ENCODE measurements at places on chromosomes 1 and 21.
A peak's percentile ranks its signal among the peaks of the same experiment; 100 is the strongest.

DNA sequence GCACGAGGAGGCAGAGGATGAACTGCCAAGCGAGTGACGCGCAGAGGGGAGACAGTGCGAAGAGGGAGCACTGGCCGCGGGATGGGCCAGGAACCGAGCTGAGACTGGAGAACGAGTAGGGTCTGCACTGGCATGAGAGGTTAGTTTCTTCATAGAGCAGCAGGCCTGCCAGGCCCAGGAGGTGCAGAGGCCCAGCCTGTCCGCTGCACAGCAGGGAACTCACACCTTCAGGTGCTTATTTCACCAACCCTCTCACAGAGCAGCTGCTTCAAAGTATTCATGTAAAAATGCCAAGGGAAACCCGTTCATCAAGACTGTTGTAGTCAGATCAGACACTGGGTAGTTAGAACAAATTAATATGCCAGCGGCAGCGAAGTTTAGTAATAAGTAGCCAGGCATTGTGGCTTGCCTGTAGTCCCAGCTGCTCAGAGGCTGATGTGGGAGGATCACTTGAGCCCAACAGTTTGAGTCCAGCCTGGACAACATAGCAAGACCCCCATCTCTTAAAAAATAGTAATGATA lies 144.5 kb downstream of the SLC45A1 start:
- DNase-seq = no peak

GRCh38 chr1:154730986-154731489 lies 123.1 kb upstream of the ADAR start:
- DNase-seq = no peak

- DNase-seq = no peak
Observed at GRCh38 chr21:32140604-32141317, 138.1 kb downstream of the MIS18A start.

GRCh38 chr1:240294566-240294965 lies 202.9 kb downstream of the FMN2 start:
- no peak for DNase-seq

- DNase-seq = no peak
Observed at GRCh38 chr1:115401676-115402075, 63.6 kb upstream of the NGF start.

DNA sequence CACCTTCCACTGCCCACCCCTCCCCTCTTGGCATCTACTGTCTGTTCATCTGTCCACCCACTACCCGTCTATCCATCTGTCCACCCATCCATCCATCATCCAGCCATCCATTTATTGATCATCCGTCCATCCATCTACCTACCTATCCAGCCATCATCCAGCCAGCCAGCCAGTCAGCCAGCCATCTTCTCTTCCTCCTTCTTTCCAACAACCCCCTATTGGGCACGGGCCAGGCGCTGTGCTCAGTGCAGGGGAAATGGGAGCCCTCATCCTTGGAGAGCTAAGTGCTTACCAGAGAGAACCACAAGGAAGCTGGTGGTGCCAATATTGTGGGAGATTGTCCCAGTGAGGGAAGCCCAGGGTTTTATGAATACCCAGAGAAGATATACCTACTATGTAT lies 51.7 kb upstream of the TMEM51 start:
- no peak for DNase-seq

DNA sequence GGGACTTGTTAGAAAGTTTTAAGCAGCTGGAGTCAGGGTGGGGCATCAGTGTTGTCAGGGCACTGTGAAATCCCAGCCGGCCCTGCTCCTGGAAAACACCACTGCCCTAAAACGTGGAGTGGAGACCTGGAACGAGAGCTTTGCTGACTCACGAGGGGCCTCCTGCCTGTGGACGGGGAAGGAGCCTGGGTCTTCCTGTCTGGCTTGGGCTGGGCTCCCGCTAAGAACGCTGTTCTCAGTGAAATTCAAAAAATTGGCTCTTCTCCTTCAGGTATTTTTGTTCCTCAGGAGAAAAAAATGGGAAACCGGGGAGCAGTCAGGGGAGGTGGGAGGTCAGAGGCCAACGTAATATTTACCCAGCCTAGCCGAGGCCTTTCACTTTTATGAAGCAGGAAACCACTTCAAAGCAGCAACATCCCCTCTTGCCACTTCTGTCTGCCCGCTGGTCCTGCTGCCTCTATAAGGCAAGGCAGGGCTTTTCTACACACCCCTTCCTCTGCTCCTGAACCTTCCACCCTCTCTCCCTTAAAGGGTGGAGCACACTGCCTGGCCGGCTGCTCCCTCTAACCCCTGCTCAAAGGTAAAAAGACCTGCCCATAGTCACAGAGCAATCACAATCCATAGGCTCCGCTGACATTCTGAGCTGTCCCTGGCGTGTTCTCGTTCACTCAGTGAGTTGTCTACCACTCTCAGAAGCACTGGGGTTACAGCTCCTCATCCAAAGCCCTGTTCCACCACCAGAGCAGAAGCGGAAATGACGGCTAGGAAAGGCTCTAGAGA lies 8.0 kb downstream of the PLXNA2 start:
- peak; percentile 35 for DNase-seq

DNA sequence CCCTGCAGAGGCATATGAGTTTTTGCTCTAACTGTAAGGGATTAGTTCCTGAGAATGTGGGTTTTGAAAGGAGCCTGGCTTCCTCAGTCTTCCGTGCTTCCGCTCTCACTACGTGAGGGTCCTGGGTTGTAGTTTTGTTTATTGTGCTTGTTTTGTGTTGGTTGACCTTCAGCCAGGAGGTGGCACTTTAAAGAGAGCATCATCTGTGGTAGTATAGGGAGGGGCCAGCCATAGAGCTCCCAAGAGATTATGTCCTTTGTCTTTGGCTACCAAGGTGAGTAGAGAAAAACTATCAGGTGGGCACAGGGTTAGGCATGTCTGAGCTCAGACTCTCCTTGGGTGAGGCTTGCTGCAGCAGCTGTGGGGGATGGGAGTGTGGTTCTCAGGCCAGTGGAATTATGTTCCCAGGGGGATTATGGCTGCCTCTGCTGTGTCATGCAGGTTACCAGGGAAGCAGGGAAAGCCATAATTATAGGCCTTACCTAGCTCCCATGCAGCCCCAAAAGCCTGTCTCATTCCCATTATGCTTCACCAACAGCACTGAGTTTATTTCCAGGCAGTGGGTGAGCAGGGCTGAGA lies 23.5 kb downstream of the CYP4B1 start:
- no peak for DNase-seq

GRCh38 chr1:29179641-29180184 lies 2.0 kb downstream of the SRSF4 start:
- no peak for DNase-seq

DNA sequence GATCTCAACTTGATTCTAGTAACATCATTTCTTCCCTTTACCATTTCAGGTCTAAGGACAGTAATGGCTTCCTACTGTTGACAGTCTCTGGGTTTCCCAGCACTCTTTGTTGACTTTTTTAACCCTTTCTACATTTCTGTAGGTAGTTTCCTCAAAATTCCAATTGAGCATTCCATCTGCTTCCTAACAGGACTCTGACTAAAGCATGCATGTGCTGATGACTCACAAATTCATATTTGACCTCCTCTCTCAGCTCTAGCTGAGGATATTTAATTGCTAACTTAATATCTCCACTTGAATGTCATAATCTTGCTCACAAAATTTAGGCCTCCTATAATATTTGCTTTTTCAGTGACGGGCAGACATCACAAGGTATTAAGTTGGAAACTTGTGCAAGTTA lies 93.3 kb upstream of the ZNHIT6 start:
- no peak for DNase-seq

GRCh38 chr21:38729291-38729690 lies 76.4 kb upstream of the ETS2 start:
- no peak for DNase-seq

- DNase-seq = no peak
Observed at GRCh38 chr1:20837554-20838192, 50.6 kb upstream of the HP1BP3 start.

GRCh38 chr1:93678946-93679480 lies 2.6 kb downstream of the BCAR3 start:
- DNase-seq = no peak

- DNase-seq = no peak
Observed at GRCh38 chr1:229594227-229595008, 31.5 kb downstream of the TAF5L start.

DNA sequence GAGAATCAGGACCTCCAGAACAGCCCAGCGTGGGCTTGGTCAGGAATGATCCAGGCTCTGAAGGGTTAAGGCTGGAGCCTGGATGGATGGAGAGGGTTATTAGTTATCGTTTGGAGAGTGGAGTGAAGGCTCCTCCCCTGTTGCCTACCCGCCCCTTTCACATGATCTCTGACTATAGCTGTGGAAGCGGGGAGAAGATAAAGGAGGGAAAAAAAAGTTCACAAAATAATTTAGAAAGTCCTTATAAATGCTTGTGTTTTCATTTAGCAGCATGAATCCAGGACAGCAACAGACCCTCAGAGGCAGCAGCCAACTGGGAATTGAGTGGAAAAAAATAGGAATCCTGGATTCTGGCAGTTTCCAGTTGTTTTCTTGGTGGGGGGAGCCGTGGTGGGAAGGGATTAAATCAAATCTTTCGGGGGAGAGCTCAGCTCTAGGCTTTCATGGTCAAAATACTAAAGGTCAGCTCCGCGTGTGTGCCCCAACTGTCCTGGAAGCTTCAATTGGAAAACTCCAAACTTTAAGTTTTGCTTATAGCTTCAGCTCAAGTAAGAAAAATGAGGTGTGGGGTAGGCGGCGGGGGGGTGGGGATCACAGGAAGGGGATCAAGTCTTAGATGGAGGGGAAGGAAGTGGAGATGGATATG lies 595 bp upstream of the DDR2 start:
- DNase-seq = no peak

GRCh38 chr1:87872692-87873091 lies 544.0 kb downstream of the LMO4 start:
- no peak for DNase-seq

DNA sequence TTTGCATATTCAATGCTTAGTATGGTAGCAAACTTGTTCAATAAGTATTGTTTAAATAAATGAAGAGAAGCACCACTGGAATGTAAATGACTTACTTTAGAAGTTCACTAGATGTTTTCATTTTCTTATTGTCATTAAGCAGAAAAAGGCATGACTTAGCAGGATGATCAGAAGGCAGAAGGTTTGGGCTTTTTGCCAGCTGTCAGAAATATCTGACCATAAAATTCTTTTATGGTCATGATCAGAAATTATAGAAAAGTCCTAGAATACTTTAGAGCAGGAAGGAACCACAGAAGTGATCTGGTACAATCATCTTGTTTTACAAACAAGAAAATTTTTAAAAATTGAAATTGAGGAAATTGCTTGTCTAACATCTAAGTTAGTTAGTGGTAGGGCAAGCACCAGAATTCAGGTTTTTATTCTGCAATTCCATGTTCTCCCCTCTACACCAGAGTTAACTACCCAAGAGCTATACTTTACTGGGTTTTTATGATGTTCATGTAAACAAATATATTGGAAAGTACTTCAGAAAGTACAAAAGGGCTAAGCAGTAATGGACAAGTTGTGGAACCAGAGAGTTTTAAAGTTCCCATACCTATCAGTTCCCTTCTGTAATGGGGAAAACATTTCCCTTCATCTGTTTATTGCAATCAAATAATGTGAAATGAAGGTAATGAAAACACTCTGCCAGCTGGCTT lies 10.1 kb downstream of the FMO5 start:
- DNase-seq = no peak

GRCh38 chr1:201728731-201729130 lies 100.2 kb upstream of the IPO9 start:
- DNase-seq = no peak

- DNase-seq = no peak
Observed at GRCh38 chr1:98104289-98104688, 183.5 kb upstream of the DPYD start.

DNA sequence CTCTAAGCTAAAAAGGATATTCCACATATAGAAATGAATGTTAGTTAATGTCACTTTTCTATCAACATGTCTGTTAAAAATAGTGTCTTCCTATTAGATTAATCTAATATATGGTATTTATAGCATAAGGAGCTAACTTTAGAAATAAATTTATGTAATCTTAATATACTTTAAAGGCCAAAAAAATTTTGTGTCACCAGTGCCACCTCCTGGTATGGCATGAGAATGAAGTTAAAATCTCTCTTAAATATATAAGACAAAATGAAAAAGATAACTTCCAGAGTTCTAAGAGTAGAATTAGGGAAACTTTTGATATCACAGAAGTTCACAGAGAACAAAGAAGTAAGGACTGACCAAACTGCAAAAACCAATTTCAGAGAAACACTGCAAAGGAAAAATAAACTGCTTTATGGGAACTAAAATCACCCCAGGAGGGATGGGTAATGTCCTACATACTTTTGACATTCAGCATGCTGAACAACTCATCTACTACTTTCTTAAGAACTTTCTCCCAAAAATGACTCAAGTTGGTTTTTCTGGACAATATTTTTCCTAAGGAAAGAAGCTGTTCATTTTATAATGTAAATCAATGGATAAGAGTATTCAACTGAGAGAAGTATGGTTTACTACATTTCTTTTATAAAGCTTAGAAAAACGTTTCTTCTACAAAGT lies 82.8 kb downstream of the TRIM33 start:
- DNase-seq = peak; percentile 19

DNA sequence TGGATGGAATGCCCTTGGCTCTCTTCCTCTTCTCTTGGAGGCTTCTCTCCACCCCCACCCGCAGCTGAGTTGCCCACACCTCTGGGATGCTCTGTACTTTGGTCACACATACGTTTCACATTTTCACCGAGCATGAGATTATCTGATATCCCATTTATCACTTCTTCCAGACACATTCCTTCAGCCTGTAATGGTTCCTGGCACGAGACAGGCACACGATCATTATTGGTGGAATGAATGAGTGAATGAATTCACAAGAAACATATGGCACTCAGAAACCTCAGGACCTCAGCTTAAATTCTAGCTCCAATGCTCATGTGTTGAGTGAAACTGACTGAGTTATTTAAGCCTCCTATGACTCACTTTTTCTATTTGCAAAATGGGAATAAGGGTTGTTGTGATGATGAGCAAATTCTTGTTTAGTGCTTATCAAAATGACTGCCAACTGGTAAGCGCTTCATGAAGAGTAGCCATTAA lies 242.7 kb upstream of the JUN start:
- no peak for DNase-seq
